Stimulated activated CD8-positive, alpha-beta memory T cell treated with anti-CD3 and anti-CD28 coated beads, Interleukin-4, amount 100 ng/mL, for 4 hours (primary cell): ENCODE measurements at places on chromosomes 13 and 19.

DNA sequence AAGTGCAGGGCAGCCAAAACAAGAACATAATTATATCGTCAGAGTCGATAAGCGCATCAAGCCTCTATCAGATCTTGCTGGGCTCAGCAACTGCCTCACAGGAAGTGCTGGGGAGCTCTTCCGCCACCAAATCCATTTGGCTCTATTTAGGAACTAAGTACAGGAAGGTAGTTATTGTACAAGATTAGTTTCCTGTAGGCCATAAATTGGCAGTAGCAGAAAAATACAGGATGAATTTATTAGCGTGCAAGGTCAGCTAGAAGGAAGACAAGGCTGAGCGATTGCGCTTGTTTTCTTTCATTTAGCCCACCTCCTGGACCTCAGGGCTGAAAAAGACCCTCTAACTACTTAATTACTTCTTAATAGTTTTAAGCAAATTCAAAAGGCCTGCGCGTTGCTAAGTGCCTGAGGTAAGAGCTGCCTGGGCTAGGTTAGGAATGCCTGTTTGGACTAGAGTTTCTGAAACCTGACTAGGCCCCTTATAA, 118.5 kb downstream of the IRS2 start:
- DNase-seq, result no peak

- DNase-seq, result no peak
Measured at GRCh38 chr13:57302604-57303003, 135.6 kb downstream of the PRR20E start.

- DNase-seq, result no peak
Measured at GRCh38 chr13:23956106-23956505, 58.8 kb upstream of the C1QTNF9B start.

- no peak for DNase-seq
Measured at GRCh38 chr19:53771144-53771543, 53.0 kb downstream of the NLRP12 start.

DNA sequence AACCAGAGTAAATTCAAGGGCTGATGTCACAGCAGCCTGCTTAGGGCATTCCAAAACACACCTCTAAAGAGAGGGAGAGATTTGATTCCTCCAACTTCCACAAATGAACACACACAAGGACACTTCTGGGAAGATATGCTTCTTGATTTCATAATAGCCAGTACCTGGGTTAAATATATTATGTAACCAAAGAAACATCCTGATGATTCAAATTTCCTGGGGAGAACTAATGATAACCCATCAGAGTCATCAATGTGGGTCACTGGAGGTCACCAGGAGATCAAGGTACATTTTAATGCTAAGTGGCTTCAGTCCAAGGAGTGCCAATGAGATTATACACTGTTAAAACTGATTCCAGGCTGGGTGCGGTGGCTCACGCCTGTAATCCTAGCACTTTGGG, 54.0 kb upstream of the DOCK9 start:
- no peak for DNase-seq

GRCh38 chr19:3036119-3036976, 7.3 kb upstream of the TLE2 start:
- DNase-seq, result peak; percentile 47

GRCh38 chr13:46624821-46625220, 71.9 kb downstream of the LRCH1 start:
- DNase-seq, result no peak

DNA sequence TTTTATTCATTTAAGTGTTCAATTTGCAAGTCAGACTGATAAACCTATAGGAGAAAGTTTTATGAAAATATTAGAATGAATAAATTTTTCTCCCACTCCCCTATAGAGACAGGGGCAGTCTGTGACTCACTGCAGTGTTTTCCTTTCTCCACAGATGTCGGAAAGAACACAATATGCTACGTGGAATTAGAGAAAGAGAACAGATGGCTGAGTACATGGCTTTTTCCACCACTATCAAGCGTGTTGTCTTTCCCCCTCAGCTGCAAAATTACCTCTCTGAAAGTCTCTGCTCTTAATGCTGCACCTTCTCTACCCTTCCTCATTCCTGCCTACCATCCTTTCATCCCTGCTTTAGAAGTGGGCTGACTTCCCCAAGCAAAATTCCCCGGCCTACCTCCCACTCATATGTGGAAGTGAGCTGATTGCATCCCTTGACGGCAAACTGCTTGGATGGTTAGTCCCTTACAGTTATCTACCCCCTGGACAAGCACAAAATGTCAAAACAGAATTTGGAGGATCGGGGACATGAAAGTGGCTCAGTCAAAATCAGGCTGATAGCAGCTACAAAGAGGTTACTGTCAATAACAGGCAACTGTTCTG, 30.0 kb downstream of the FLT1 start:
- no peak for DNase-seq

DNA sequence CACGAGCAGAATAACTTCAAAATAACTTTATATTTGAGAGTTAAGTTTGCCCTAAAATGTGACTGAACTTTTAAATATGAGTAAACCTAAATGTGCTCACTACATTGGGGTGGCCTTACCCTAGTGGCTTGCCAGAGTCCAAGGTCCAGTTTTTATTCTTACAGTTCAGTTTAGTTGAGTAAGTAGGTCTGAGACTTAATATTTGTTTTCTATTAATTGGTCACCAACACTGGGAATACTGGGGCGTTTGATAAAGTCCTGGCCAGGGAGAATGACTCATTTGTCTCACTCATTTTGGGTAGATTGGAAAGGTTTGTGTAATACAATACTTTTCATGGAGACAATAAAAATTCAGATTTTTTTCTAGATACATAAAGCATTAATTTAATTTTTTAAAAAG, 127.8 kb upstream of the SPATA13 start:
- DNase-seq, result no peak
